ENCODE measurements at places on chromosomes 5 and 9.

DNA sequence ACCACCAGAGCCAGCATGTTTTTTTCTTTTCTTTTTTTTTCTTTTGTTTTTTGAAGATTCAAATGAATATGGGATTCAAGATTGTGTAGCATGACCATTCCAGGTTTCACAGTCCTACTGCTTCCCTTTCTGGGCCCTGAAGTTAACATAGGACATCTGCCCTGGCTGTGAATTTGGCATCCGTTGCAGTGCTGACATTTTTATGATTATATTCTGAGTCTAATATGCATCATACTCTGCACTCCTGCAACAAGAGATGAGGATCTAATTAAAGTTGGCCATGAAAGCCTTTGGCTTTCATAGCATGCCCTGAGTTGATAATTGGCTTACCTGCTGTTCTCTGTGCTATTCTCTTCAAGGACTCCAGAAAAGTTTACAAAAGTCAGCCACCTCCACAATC is 29.8 kb downstream of the C5orf22 start:
- DNase-seq: no peak

DNA sequence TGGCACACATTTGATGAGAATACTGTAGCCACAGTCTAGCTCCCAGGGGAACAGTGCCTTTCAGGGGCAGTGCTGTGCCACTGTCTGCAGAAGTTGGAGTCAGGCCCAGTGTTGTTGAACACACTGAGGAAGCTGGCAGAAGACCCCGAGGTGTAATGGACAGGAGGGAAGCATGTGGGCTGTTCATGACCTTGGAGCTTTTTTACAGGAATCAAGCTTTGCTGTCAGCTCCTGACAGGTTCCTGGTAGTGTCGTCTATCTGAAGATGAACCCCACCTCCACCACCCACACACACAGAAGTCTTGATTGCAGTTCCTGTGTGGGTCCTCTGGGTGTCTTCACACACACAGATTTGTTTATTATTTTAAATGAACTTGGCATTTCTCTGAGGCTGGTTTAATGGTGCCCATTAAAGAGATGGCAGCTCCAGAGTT is 40.3 kb upstream of the TNFAIP8 start:
- DNase-seq: peak; percentile 76

- DNase-seq: no peak
Measured at GRCh38 chr9:127277099-127277498, 12.5 kb downstream of the GARNL3 start.

- no peak for DNase-seq
Measured at GRCh38 chr9:131889437-131890251, 149.8 kb upstream of the RAPGEF1 start.

DNA sequence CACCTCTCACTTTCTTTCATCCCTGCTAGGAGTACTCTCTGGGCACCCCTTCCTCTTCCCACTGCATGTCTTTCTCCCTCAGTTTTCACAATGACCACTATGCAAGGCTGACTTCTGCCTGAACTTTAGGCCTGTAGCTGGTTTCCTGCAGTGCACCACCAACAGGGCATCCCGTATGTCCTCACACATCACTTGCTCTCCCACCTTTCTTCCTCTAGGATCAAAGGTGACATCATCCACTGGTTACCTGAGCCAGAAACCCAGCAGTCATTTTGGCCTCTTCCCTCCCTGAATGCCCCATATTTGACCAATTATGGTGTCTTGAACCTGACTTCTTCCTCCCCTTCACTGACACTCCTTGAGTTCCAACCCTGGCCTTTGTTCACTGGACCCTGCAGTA is 8.5 kb downstream of the GAS1 start:
- no peak for DNase-seq

DNA sequence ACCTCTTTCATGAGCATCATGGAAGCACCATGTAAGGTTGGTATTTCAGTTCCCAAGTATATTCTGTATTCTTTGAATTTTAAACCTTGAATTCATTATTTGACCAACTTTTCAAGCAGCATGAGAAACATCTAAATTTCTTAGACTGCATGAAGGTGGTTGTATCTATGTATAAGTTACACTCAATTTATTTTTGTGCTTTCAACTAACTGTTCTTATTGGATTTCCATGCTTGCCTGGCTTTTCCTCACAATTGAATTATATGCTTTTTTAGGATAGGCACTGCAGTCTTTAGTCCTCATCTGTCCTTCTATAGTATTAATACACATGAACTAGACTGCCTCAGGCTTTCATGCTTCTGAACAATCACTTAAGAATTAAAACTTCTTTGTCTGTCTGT is 134.0 kb downstream of the CEP120 start:
- DNase-seq: no peak

DNA sequence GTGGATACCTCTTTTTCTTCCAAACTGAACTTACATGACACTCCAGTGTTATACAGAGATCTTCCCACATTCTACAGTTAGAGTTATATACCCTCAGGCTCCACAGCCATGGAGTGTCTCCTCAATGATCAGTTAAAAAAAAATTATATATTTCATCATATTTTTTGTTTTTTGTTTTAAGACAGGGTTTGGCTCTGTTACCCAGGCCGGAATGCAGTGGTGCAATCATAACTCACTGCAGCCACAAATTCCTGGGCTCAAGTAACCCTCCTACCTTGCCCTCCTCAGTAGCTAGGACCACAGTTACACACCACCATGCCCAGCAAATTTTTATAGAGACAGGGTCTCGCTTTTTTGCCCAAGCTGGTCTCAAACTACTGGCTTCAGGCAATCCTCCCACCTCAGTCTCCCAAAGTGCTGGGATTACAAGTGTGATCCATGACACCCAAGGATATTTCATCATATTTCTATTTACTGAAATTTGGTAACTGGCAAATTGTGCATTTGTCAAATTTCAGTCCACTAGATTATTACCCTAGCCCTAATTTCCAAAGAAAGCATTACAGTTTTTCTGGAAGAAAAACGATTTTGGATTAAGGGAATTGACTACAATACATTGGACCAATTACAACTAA is 18.1 kb upstream of the SCAI start:
- no peak for DNase-seq

GRCh38 chr5:76291305-76292077 is 111.6 kb upstream of the IQGAP2 start:
- no peak for DNase-seq

- no peak for DNase-seq
Measured at GRCh38 chr5:139654871-139655491, 6.8 kb downstream of the CXXC5 start.

DNA sequence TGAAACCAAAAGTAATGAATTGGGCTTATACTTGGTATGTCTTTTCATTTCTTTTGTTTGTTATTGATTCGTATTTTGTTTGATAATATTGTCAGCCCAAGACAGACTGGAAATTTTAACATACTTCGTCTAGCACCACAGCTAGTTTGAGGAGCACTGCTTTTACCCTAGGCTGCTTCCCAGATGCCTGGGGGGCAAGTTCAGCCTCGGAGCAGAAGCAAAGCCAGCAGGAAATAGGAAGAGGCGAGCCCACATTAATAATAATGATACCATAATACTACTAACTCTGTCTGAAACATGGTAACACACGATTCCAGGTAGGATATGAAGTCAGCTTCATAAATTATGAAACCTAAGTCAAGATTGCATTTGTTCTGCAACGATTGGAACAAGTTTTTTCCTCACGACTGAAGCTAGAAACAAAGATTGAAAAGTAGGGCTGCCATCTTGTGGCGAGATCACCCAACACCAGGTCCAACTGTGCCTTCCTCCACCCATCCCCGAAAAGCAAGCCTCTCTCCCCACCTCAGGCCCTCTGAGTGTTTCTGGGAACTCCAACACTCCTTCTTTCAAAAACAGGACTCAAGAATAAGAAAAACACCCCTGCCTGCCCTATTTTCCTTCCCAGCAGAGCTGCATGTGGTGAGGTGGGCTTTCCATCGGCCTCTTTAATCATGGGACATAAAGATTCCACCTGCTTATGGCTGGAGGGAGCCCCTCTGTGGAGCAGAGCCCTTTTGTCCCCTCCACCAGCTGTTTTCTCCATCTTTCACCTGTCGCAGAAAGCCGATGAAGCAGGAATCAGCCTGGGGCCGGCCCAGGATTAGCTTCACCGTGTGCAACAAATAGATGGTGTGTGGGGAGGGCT is 236.4 kb downstream of the CAAP1 start:
- DNase-seq: no peak

DNA sequence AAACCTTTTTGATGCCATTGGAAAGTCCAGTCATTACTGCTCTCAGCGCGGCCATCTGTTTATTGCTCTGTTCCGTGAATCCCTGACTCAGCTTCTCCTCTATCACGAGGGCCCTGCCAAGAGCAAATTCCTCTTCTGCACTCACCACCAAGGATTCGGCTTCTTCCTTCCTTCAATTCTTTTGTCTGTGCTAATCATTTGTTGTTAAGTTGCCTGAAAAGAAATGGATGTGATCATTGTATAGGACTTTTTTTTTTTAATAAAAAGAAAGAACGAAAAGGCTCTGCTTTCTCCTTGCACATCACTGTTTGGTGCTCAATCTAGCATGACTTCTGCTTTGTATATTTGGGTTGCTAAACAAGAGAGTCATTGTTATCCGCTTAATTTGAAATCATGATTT is 128.7 kb upstream of the PIK3R1 start:
- no peak for DNase-seq

DNA sequence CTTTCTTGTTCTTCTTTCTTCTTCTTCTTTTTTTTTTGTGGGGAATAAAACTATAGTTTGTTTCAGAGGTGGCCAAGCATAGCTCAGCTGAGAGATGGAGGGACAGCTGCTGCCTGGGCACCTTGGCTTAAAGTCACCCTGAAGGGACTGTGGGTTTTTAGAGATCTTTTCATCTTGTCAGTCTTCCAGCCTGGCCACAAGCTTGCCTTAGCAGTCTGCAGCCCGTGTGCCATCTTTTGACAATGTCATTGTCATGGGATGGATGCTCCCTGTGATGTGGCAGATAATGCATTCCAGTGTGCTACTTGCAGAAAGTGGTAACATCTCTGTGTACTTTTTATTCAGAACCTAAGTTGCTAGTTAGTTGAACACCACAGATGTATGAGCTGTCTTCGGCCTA is 280.8 kb downstream of the FANCC start:
- DNase-seq: no peak

- peak; percentile 77 for DNase-seq
Measured at GRCh38 chr9:128438343-128439109, 17.3 kb upstream of the ODF2 start.

- no peak for DNase-seq
Measured at GRCh38 chr5:179409806-179410205, 64.5 kb upstream of the ADAMTS2 start.

GRCh38 chr5:472076-472655 is 29.2 kb downstream of the EXOC3 start:
- DNase-seq: peak; percentile 8

DNA sequence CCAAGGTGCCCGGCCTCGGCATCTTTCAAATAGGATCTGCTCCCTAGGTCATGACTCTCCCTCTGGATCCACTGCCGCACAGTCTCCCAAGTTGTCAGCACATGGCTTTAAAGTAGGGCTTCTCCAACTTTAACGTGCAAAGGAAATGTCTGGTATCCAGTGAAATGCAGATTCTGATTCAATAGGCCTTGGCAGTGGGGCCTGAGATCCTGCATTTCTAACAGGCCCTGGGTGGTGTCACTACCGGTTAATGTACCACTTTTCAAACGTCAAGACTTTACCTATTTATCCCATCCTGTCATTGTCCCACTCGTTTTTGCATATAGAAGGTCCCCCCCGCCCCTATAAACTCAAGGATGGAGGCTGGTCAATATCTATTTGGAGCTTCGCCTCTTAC is 137.6 kb upstream of the ZNF618 start:
- DNase-seq: no peak

- DNase-seq: no peak
Measured at GRCh38 chr5:5340206-5340729, 82.2 kb upstream of the ICE1 start.

DNA sequence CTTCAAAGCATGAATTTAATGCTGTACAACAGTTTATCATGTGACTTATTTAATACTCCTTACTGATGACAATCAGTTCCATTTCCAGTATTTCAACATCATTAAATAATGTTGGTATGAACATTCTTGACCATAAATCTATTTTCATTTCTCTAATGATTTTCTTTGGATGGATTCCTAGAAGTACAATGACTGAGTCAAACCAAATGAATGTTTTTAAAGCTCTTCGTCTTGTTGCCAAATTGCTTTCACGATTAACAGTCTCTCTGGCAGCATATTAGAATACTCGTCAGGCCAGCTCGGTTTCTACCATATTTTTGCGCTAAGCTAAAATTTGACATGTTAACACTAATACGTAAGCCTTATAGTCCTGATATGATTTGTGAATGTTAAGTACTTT is 197.0 kb downstream of the TRPM3 start:
- no peak for DNase-seq

DNA sequence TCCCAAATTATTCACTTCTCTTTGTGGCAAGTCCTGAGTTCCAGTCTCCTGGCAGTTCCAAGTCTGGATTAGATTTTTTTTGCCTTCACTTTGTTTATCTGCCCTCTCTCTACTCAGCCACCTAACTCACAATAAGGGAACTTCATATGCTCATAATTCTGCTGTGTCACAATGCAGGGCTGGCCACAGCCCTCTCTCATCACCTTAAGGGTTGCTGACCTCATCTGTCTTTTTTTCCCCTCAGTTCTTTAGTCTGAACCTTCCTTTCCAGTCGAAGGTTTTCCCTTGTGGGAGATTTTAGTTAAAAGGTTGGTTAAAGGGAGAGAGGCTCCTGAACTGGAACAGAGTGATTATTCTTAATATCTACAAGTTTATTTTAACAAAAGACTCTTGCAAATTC is 4.1 kb downstream of the BAG1 start:
- DNase-seq: no peak

DNA sequence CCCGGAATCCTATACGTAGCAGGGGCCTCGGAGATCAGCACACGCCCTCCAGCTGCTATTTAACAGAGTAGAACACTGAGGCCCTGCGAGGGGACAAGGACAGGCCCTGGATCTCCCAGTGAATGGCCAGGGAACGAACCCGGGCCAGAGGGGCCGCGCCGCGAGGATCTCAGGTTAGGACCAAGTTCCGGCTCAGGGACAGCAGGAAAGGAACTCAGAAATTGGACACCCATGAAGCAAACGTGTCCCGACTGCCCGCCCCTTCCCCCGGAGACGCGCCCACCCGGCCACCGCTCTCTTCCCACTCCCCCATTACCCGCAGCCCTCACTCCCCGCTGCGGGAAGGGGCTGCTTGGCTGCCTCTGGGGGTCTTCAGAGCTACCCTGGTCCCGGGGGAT is 1.0 kb upstream of the FOXE1 start:
- no peak for DNase-seq

GRCh38 chr5:84682531-84682930 is 297.9 kb upstream of the EDIL3 start:
- DNase-seq: no peak

GRCh38 chr9:125822160-125822559 is 75.0 kb downstream of the PBX3 start:
- DNase-seq: no peak
